ENCODE measurements at places on chromosomes 12 and 14. TPM values are rescaled to one million over a fixed set of nuclear protein-coding genes. Genes with fewer than 3 reads are reported as not detected.
A peak's percentile ranks its signal among the peaks of the same experiment; 100 is the strongest.

Gene TMEM132D
- not detected for total RNA-seq

Gene POLE2
- 42.1 TPM for total RNA-seq

Gene CLECL1
- total RNA-seq = not detected

Gene PLCZ1
- not detected for total RNA-seq

Gene ESR2
- 0.46 TPM for total RNA-seq

Gene ABHD4
- 40.7 TPM for total RNA-seq

Gene CALM1
- 961 TPM for total RNA-seq

Gene TPPP2
- not detected for total RNA-seq

Gene CLEC9A
- not detected for total RNA-seq

DNA sequence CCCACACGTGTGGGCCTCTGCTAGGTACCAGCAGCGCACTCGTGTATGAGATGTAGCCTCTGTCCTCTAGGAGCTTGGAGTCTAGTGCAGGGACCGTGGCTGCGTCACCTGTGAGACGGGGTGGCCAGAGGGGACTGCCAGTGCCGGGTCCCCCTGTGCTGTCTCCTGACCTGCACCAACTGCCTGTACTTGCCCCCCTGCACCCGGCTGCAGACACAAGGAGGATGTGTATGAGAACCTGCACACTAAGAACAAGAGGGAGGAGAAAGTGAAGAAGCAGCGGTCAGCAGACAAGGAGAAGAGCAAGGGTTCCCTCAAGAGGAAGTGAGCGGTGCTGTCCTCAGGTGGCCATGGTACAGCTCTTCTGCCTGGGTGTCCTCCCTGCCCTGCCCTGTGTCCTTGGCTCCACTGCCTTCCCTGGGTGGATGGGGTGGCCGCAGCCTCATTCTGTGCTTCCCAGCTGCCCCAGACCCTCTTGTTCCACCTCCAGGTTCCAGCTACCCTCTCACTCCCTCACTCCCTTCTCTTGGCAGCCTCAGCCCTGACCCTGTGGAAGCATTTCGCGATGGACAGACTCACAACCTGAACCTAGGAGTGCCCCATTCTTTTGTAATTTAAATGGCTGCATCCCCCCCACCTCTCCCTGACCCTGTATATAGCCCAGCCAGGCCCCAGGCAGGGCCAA, 9.6 kb downstream of the PTPN6 start:
- no peak for DNase-seq

GRCh38 chr12:123041811-123042655, 61.6 kb downstream of the ARL6IP4 start:
- DNase-seq = no peak

GRCh38 chr14:23550812-23551265, 726 bp downstream of the ZFHX2 start:
- no peak for DNase-seq

DNA sequence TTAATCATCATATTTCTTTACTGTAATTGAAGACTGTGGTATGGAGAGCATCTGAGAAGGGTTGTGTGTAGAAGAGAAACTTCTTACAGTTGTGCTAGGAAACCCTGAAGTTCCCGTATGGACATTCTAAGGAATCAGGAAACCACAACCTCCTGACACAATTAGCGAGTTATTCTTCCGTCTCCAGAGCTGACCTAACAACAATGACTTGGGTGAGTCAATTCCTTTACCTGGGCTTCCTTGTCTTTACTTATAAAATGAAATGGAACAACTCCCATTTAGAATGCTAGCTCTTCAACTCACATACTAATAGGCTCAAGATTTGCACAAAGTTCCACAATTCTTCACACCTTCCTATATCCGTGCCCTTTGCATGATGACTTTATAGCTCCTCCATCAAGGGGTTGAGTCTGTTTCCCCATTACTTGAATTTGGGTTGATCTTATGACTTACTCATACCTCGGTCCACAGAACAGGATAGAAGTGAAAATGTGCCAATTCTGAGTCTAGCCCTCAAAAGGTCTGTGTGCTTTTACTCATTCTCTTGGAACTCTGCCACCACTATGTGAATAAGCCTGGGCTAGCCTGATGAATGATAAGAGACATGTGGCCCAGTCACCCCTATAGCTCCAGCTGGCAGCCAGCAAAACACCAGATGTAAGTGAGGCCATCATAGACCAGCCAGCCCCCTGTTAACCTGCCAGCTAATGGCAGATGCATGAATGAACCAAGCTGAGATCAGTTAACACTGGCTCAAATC, 459.4 kb downstream of the ETNK1 start:
- peak; percentile 4 for DNase-seq

- no peak for DNase-seq
Measured at GRCh38 chr12:31991146-31991545, 31.9 kb downstream of the RESF1 start.

DNA sequence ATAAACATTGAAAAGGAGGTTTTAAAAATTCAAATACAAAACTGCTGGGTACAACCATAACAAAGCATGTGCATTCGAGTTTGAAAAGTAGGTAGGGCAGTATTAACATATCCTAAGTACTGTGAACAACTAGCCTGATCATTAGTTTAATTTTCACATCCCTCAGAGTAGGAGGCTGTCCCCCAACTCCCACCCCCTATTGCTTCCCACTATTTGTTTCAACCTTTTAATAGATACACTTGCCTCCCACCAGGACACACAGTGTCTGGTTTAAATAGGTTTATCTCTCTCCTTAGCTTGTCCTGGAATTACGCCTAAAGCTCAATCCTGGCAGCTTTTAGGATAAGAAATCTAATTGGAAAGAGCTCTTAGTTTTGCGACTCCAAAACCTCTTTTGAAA, 2.1 kb downstream of the TAOK3 start:
- no peak for DNase-seq

- DNase-seq = no peak
Measured at GRCh38 chr12:68031174-68031573, 41.9 kb downstream of the IFNG-AS1 start.

DNA sequence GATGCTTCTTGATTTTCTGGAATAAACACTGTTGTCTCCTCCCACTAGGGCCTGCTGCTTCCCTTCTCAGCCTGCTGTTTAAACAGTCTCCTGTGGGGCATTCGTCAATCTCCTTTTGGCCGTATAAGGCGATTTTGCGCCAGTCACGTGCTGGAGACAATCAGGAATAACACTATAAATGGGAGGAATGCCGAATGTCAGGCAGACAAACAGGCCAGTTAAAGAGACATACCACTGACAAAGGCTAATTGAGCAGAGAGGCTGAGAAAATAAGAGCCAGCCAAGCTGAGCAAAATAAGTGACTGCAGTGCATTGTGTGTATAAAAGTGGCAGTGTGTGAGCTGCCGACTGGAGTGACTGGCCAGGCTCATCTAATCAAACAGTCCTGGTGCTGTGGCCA, 23.3 kb downstream of the DMAC2L start:
- DNase-seq = peak; percentile 85

DNA sequence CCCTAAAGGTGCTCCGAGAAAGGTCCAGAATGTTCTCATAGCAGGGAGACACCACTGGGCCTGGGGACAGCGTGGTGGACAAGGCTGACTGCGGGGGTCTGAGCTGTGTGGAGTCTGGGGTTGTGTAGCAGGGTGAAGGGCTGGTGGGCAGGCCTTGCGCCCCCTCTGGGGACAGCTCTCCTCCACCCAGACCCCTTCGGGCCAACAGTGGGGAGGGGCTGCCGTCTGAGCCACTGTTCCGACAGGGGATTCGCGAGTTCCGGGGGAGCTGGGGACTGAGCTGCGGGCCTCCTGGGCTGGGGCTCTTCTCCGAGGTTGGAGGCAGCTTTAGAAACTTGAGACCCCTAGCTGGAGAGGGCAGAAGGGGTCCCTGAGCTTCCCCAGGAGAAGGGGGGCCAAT, 32.1 kb downstream of the NCKAP5L start:
- no peak for DNase-seq

DNA sequence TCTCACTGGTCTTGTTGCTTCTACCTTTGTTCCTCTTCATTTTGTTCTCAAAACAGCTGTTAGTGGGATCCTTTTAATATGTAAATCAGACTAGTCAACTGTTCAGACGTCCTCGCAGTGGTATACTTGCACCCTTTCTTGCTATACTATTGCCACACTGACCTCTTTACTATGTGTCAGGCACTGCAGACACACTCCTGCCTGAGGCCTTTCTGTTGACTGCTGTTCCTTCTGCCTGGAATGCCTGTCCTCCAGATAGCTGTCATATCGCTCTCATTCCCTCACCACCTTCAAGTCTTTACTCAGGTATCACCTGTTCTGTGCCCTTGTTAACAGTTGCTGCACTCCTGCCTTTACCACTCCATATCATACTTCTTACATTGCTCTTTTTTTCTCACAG, 90.0 kb upstream of the TMEM263 start:
- DNase-seq = no peak

GRCh38 chr14:52366796-52367315, 52.7 kb downstream of the PTGER2 start:
- DNase-seq = no peak

DNA sequence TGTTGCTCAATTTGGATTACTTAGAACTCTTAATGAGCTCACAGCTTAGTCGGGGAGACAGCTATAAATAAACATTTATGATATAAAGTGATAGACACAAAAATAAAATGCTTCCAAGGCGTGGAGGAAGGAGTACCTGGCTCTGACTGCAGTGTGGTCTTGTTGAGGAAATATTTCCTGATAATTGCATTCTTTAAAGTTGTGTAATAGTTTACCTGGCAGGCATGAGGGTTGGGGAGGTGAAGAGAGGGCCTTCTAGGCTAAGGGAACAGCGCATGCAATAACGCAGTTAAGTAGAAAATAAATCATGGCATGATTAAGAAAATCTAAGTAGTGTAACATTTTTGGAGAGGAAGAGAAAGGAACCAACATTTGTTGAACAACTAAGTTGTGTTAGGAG, 260.5 kb upstream of the ATP2B1 start:
- DNase-seq = no peak

GRCh38 chr14:104874110-104874531, 9.1 kb downstream of the CEP170B start:
- no peak for DNase-seq

DNA sequence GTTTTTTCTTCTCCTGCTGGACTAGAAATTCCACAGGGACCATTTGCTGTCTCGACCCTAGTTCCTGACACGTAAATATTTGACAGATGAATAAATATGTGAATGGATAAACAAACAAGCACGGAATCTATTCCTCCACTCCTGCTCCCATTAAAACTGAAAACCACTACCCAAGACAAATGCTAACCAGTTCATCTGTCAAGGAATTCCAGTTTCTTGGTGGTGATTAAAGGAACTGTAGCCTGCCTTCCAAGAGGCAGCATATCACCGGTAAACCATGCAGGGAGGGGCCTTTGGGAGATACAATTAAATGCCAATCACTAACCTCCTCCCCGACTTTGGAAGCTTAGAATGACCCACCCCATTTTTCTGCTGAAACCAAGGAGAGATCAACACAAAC, 95.4 kb downstream of the TTC7B start:
- no peak for DNase-seq

DNA sequence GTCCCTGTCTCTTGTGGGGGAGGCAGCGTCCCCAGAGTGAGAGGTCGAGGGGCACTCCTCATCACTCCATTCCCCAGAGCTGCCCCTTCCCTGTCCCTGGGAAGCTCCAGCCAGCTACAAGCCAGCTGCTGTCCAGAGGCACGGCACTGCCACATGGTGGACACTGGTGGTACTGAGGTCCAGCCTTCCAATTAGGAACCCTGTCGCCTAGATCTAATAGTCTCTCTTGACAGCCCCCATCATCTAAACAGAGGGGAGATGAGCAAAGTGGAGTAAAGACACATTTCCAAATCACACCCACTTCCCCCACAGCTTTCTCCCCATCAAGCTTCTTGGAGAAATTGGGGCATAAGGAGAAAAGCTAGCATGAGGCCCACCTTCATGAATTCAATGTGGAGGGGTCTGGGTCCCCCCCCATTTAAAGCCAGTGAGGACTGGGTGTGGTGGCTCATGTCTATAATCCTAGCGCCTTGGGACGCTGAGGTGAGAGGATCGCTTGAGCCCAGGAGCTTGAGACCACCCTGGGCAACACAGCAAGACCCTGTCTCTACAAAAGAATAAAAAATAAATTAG, 2.1 kb upstream of the INHBE start:
- DNase-seq = peak; percentile 82

DNA sequence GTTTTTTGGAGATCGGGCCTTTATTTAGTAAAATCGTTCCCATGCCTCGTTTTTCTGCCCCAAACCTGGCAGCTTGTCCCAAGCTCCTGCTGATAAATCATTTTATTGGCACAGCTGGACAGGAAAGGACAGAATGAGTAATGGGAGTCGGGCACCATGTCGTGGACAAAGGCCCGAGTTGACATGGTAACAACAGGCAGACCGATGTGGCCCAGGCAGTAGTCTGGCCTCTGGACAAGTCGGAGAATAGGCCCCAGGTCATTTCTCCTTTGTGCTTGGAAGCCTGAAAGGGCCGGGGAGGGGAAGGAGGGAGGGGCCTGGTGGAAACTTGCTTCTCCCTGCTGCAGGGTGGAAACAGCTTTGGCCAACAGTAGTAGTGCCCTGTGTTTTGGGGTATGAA, 234.9 kb downstream of the SUDS3 start:
- no peak for DNase-seq

DNA sequence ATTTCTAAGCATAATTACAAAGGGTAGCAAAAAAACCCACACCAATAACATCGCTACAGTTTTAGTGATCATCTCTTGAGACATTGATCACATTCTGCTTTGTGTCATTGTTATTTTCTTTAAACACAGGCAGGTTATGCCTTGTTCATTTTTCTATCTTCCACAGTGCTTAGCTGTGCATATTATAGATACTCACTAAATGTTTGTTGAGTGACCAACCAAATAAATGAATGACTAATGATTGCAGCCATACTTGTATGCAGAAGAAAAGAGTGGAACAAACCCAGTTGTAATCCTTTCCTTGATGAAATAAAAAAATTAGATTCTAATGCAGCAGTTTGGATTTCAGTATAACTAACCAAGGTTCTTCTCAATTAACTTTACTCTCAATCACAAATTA, 81.0 kb upstream of the RASSF8 start:
- DNase-seq = no peak
